Activated T-cell treated with anti-CD3 and anti-CD28 coated beads, Interleukin-2, amount 50 U/mL, for 24 hours (primary cell): ENCODE measurements at places on chromosomes 2 and 18.

GRCh38 chr2:238238766-238239542, 884 bp downstream of the HES6 start:
- peaks cover 41% of the 10 kb centered on the region for H3K27me3 ChIP-seq
- H3K36me3 ChIP-seq = peaks cover 1% of the 10 kb centered on the region
- peaks cover 10% of the 10 kb centered on the region for H3K4me1 ChIP-seq
- peak; percentile 55 for DNase-seq
- peak overlapping the region; percentile 38 for H3K4me3 ChIP-seq
- no peak overlapping the region for H3K27ac ChIP-seq

DNA sequence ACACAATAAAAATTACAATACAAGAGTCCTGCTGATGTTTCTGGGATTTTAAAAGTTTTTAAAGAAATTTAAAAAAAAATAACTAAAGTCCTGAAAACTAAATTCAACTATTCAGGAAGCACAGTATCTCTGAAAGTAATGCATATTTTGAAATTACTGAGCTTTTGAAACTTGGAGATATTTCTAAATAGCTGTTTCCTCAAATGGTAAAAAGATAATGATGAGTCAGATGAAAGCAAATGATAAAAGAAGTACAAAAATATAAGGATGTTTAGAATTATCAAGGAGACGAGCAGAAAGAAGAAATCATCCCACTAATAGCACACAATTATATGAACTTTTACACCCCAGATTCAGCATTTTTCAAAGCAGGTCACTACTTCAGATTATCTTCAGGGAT, 90.2 kb upstream of the SLC25A52 start:
- DNase-seq = no peak
- H3K27ac ChIP-seq = no peak overlapping the region
- H3K36me3 ChIP-seq = peaks cover 88% of the 10 kb centered on the region
- H3K27me3 ChIP-seq = no peaks in the 10 kb centered on the region

DNA sequence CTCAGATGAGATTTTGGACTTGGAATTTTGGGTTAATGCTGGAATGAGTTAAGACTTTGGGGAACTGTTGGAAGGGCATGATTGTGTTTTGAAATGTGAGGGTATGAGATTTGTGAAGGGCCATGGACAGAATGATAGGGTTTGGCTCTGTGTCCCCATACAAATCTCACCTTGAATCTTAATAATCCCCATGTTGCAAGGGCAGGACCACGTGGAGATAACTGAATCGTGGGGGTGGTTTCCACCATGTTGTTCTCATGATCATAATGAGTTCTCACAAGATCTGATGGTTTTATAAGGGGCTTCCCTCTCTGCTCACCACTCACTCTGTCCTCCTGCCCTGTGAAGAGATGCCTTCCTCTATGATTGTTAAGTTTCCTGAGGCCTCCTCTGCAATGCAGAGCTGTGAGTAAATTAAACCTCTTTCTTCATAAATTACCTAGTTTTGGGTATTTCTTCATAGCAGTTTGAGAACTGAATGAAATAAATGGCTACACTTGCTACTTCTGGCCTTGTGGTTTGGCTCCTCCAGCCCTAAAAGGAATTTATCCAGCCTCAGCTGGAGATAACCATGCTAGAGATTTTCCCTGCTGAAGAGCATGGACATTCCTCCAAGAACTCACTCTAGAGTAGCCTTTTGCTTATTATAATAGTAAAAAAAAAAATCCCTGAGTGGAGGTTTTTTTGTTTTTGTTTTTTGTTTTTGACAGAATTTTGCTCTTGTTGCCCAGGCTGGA, 144.3 kb upstream of the TFPI start:
- H3K36me3 ChIP-seq = no peaks in the 10 kb centered on the region
- no peak overlapping the region for H3K4me3 ChIP-seq
- DNase-seq = no peak
- no peaks in the 10 kb centered on the region for H3K4me1 ChIP-seq
- H3K27ac ChIP-seq = no peak overlapping the region

DNA sequence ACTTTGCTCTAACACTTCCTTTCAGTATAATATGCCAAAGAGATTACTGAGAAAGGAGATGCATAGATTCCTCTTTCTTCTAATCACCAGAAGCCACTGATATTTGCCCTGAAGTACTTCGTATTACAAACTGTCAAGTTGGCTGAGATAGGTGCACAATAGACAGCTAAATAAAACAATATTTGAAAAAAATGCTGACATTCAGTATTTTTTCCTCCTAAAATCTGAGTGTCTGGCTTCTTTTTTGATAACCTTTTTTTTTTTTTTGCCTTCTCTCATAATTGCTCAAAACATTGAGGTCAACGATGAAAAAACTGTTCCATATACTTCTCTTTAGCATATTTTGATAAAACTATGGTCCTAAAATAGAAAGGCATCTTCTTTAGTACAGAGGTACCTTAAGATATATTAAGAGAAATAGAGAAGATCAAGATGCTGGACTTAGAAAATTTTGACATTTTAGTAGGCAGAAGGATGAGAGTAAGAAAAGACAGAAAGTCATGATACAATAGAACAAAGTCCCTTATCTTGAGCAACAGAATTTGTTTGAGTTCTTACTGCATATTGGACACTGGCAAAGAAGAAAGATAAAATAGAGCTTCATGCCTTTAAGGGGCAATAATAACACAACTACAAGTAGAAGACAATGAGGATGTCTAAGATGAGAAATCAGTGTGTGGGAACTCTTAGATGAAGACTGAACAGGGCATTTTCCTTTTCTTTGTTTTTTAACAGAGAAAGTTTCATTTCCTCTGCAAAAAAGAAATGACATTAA, 220.7 kb downstream of the PTH2R start:
- H3K27me3 ChIP-seq = no peaks in the 10 kb centered on the region
- no peaks in the 10 kb centered on the region for H3K4me1 ChIP-seq
- no peak for DNase-seq
- no peaks in the 10 kb centered on the region for H3K36me3 ChIP-seq
- H3K4me3 ChIP-seq = no peak overlapping the region
- H3K27ac ChIP-seq = no peak overlapping the region

DNA sequence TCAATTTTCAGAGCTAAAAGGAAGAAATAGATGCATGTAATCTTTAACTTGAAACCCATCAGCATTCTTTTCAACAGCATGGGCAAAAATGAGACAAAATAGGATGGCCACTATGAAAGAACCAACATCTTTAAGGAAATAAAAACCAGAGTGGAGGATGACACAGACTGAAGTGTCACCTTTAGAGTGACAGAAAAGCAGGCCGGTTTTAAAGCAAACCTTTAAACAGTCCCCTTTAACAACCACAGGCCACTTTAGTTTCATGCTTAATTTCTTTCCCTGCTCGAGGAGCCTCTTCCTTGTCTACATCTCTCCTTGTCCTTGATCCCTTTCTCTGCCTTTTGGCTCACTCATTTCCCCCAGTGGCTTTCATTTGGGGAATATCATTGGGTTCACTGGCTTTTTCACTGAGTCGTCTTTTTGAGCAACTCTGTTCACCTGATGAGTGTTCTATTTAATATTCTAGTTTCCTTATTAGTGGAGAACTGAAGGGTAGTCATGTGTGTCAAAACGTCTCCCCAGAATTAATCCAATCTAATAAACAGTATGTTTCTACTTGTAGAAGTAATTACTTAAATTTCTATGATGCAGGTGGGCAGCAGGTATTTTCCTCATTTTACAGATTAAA, 72.5 kb downstream of the DOCK10 start:
- no peak for DNase-seq
- H3K27ac ChIP-seq = peak overlapping the region; percentile 92
- peak overlapping the region; percentile 44 for H3K4me3 ChIP-seq
- H3K36me3 ChIP-seq = peaks cover 19% of the 10 kb centered on the region

DNA sequence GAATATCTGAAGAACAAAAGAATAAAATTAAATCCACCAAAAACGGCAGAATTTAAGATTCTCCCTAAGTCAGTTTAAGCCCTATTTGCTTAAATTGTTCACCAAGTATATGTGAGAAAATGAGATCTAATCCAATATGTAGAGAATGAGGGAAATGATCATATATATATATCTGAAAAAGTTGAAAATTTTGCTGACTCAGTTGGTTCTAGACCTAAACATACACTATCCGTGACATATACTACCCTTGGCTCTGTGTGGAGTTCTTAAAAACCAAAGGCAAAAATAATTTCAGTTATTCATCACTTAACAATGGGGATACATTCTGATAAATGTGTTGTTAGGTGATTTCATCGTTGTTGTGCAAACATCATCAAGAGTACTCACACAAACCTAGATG, 7.3 kb downstream of the SS18 start:
- H3K4me1 ChIP-seq = peaks cover 50% of the 10 kb centered on the region
- H3K4me3 ChIP-seq = no peak overlapping the region
- H3K36me3 ChIP-seq = peaks cover 86% of the 10 kb centered on the region
- H3K27me3 ChIP-seq = no peaks in the 10 kb centered on the region
- H3K27ac ChIP-seq = no peak overlapping the region
- DNase-seq = no peak

- DNase-seq = no peak
- no peaks in the 10 kb centered on the region for H3K36me3 ChIP-seq
- peaks cover 2% of the 10 kb centered on the region for H3K27me3 ChIP-seq
- no peak overlapping the region for H3K4me3 ChIP-seq
- H3K27ac ChIP-seq = no peak overlapping the region
Observed at GRCh38 chr18:2049986-2050385, 521.3 kb downstream of the METTL4 start.

DNA sequence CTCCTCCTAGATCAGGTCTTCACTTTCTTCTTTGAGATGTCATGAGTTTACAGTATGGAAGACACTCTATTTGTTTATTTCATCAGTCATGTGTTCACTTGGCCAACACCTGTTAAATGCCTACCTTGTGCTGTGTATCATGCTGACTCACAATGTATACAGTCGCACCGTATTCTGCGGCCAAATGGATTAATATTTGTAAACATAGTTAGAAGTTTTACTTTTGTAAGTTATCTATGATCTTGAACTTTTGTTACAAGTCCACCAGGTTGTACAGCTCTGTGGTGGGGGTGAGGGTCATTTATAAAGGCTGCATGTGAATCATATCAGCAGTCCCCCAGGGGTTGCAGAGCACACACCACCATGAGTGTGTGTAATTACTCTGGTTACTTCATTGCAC, 408.7 kb upstream of the NRP2 start:
- DNase-seq = no peak
- no peaks in the 10 kb centered on the region for H3K4me1 ChIP-seq
- no peak overlapping the region for H3K27ac ChIP-seq
- H3K36me3 ChIP-seq = no peaks in the 10 kb centered on the region
- peaks cover 10% of the 10 kb centered on the region for H3K27me3 ChIP-seq

DNA sequence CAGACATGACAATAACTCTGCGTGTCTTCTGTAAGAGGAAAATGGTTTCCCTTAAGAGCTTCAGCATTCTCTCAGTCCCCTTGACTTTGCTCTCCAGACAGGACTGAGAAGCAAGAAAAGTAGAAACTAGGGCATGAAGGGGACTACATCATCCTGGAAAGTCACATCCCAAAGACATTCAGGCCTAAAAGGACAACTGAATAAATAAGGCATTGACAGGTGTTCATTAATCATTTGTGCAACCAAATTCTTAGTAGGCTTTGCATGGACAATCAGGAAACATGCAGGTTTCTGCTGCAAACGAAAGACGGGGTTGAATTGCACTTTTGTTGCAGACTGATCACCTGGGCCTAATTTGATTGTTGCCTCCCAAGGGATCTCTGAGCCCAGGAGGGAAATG, 1.2 kb upstream of the SGPP2 start:
- peaks cover 6% of the 10 kb centered on the region for H3K36me3 ChIP-seq
- peak overlapping the region; percentile 91 for H3K4me3 ChIP-seq
- peaks cover 68% of the 10 kb centered on the region for H3K27me3 ChIP-seq
- H3K27ac ChIP-seq = no peak overlapping the region
- DNase-seq = peak; percentile 35

GRCh38 chr18:10023853-10024570, 110.2 kb downstream of the VAPA start:
- no peaks in the 10 kb centered on the region for H3K27me3 ChIP-seq
- no peaks in the 10 kb centered on the region for H3K4me1 ChIP-seq
- DNase-seq = no peak
- no peak overlapping the region for H3K27ac ChIP-seq

- peaks cover 45% of the 10 kb centered on the region for H3K4me1 ChIP-seq
- H3K4me3 ChIP-seq = peak within 1 kb of the TSS; percentile 96
- DNase-seq = peak; percentile 80
- peak within 1 kb of the TSS; percentile 96 for H3K27ac ChIP-seq
Observed at GRCh38 chr2:233059797-233060500, at the start of gene INPP5D. Gene INPP5D, plus strand, starts transcription at chr2:233060342. Its CDS starts 137 bp downstream, at chr2:233060479.

DNA sequence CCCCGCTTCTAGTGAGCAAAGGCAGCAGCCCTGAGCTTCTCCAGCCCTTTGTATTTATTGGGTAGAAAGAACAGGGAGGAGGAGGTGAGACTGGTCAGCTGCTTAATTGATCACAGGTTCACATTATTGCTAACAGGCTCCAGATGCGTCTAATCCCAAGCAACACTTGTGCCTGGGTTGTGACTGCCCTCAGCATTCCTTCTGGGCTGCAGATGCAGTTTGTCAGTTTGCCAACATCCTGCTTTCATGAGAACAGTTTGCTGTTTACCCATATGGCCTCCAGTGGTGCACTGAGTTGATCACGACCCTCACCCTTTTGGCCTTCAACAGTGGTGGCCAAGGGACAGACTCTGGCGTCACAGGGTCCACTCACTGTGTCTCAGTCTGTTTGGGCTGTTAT, 159.5 kb upstream of the ZNF516 start:
- H3K27ac ChIP-seq = no peak overlapping the region
- DNase-seq = no peak
- peaks cover 82% of the 10 kb centered on the region for H3K27me3 ChIP-seq
- no peaks in the 10 kb centered on the region for H3K36me3 ChIP-seq

DNA sequence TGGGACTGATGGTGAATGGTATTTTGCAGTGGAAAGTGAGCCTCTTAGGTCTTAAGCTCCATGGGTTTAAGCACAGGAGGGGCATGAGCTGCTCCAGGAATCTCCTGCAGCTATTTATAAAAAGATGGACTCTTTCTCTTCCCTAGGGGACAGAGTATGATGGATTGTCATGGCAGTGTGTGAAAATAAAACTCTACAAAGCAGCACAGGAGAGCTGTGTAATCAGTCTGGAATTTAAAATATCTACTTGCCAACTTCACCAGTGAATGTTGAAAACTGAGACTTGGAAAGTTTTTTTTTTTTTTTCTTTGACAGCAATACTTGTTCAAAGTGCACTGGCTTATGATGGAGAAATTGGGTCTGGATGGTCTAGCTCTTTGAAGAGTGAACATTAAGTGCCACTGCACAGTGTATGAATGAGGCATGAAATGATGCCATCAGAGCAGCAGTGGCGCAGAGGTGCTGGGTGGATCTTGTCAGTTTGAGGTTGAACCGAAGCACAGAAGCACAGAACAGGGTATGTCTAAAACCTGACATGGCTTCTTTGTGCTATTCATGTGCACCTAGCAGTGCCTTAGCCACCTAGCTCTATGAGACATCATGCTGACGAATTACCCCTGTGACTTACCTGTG, 245.4 kb downstream of the PTPRM start:
- DNase-seq = no peak
- no peaks in the 10 kb centered on the region for H3K36me3 ChIP-seq
- no peak overlapping the region for H3K27ac ChIP-seq
